Subcutaneous preadipocyte (primary cell): ENCODE measurements at places on chromosomes 2 and 18. TPM values are rescaled to one million over a fixed set of nuclear protein-coding genes. Genes with fewer than 3 reads are reported as not detected.

Gene GPR55
- total RNA-seq = under 0.01 TPM in 1 of 2 replicates, not detected in the other

Gene SH3RF3
- 7.3 and 14.9 TPM in 2 replicates for total RNA-seq

Gene RBM45
- 18.0 and 18.2 TPM in 2 replicates for total RNA-seq

Gene MAIP1
- 24.3 and 26.0 TPM in 2 replicates for total RNA-seq

Gene REL
- total RNA-seq = 3.3 and 4.5 TPM in 2 replicates

Gene ANKRD30B
- 0.20 TPM in 1 of 2 replicates, not detected in the other for total RNA-seq

Gene SUPT7L
- 20.3 and 31.2 TPM in 2 replicates for total RNA-seq

Gene SERPINB13
- total RNA-seq = not detected in 2 replicates

Gene TNFAIP6
- 22.3 and 23.5 TPM in 2 replicates for total RNA-seq

Gene IL1R2
- total RNA-seq = 0.39 and 1.1 TPM in 2 replicates

Gene MC5R
- not detected in 2 replicates for total RNA-seq

Gene RBM44
- total RNA-seq = 0.37 and 0.39 TPM in 2 replicates

Gene CCDC74A
- 5.9 and 6.6 TPM in 2 replicates for total RNA-seq

Gene ARHGEF33
- total RNA-seq = 0.20 and 0.37 TPM in 2 replicates

Gene TRIM43
- total RNA-seq = not detected in 2 replicates

Gene SKOR2
- total RNA-seq = not detected in 2 replicates

Gene PLEKHA3
- 2.6 and 6.3 TPM in 2 replicates for total RNA-seq

Gene RIT2
- not detected in 2 replicates for total RNA-seq

Gene HTR2B
- total RNA-seq = 0.59 and 2.6 TPM in 2 replicates

Gene DLX2
- 0.20 TPM in 1 of 2 replicates, not detected in the other for total RNA-seq

Gene NAT8
- not detected in 2 replicates for total RNA-seq

Gene SLC4A5
- total RNA-seq = under 0.01 and 1.5 TPM in 2 replicates

Gene GPR35
- under 0.01 and 0.20 TPM in 2 replicates for total RNA-seq

Gene CAPN14
- total RNA-seq = under 0.01 and 0.20 TPM in 2 replicates

Gene GPR155
- total RNA-seq = 1.4 and 1.8 TPM in 2 replicates
